ENCODE measurements at places on chromosomes 11 and 22.

- DNase-seq: no peak
Measured at GRCh38 chr22:23042179-23042578, 28.1 kb upstream of the GNAZ start.

DNA sequence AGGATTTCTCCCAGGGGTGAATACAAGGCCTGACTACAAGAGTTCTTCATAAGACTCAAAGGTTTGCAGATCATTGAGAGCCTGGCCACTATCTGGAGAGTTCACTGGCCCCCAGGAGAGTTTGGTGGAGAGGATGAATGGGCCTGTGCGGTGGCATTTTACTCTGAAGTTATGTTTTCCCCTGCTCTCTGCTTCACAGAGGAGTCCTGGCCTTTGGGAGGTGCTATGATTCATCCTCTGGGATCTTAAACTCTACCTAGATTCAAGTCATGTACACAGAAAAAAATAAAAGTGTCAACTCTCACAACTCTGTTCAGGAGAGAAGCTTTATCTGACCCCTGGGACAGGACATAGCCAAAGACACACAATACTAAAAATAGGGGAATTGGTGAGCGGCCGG lies 159.1 kb upstream of the CARD18 start:
- DNase-seq: no peak

DNA sequence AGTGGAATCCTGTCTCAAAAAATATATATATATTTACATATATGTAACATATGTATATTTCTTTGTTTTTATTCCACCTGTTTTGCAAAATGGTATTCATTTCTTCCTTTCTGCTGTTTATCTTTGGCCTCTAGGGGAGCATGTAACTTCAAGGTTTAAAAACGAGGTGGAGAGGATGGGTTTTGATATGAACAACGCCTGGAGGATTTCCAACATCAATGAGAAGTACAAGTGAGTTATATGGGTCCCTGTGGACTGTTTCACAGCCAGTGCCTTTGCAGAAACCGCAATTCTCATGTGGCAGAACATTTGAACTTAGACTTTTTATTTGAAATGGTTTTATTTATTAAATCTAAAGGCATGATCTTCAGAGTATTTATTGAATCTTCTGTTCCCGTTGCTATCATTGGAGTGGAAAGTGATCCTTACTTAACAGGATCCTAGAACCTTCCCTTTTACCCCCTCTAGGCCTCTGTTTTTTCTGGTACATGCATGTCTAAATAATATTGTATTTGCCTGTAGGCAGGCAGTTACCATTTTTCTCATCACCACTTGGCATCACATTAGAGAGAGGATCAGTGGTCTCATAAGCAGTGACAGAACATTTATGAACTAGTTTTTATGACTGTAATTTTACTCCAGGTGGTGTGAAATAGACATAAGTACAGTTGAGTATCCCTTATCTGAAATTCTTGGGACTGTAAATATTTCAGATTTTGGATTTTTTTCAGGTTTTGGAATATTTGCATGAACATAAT lies 81.5 kb upstream of the HORMAD2 start:
- no peak for DNase-seq

DNA sequence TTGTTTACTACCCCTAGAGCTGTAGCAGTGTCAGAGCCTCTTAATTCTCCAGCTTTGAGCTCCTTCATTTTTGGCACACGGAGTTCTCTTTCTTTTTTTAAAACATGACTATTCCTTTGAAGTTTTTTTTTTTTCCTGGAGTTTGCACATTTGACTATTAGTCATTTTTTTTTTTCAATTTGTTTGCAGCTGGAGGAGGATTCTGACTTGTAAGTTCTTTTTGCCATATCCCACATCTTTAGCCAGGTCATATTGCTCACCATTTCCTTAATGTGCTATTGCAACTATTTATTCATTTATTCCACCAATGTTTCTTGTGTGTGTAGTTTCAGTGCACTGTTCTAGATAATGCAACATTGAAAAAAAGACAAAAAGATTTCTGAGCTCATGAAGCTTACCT lies 166.3 kb upstream of the ARHGAP20 start:
- no peak for DNase-seq

DNA sequence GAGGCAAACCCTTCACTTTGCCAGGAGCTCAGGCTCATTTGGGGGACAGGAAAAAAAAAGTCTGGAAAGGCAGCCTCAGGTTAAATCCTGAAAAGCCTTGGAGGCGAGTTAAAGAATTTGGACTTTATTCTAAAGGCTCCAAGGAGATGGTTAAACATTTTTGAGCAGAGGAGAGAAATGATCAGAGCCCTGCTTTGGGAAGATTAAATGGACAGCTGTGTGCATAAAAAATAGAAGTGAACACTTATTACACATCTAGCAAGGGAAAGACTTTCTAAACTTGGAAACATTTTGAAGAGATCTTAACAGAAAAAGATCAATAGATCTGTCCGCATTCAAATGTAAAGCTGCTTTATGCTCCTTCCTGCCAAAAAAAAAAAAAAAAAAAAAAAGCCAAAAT lies 8.4 kb upstream of the RAB3IL1 start:
- no peak for DNase-seq

DNA sequence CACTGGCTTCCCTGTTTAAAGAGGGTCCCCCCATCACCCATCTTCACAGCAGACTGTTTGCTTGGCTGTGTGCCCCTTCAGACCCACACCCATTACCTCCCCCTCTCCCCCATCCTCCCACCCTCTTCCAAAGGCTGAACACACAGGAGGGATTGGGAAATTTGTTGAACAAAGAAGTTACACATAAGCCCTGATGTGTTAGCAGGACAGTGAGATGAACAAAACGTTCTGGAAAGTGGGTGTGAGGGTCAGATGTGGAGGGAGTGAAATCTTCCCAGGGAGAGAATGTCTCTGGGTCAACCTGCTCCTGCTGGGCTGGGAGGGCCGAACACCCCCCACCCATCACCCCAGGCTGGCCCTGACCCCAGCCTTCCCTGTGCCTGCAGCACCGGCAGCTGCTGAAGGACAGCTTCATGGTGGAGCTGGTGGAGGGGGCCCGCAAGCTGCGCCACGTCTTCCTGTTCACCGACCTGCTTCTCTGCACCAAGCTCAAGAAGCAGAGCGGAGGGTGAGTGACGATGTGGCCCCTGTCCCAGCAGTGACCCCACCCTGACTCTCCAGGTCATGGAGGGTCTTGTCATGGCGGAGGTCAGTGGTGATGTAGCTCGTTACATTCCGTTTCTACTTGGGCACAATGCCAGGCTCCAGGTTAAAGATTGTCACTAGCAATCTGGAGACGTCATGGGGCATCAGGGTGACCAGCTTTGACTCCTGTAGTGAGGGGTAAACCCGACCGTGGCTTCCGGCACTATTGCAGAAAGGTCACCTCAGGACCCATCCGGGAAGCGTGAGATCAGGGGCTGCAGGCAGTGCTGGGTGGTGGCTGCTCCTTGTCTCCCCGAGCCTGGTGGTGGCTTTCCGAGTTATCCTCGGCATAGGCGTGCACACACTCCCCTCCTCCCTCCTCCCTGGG lies 103.5 kb downstream of the BCR start:
- DNase-seq: no peak

GRCh38 chr11:10158461-10158860 lies 135.6 kb downstream of the SBF2 start:
- no peak for DNase-seq

- DNase-seq: no peak
Measured at GRCh38 chr11:47615249-47615648, 21.0 kb upstream of the C1QTNF4 start.

DNA sequence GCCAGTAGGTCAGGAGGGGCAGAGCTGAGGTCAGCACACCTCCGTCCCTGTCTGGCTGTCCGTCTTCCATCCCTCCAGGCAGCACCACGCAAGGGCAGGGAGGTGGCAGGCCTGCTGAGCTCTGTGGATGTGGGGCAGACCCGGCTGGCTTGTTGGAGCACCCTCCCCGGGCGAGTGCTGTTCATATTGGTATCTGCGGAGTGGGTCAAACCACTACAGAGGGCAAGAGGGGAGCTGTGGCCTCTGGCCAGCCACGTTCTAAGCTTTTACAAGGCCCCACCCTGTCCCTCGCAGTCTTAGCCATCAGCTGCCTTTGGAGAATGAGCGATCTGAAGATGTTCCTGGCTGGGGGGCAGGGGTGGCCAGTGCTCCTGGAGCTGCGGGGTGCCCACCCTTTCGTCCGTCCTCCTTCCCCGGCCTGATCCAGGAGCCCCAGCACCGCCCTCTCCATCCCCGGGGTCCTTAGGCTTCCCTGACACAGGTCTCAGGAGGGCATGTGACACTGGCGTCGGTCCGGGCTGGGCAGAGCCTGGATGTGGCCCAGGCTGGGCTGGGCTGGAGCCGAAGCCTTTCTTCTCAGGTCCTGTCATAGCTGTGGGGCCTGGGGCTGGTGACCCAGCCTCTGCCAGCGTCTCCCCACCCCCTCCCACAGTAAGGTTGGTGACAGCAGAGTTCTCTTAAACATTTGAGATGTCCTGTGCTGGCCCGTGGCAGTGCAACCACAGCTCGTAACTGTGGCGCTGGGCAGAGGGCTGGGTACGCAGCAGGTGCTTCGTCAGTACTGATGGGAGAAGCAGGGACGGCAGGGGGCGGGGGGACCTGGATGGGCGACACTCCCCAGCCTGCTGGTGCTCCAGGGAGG lies 31.7 kb upstream of the GRAMD4 start:
- DNase-seq: no peak

GRCh38 chr11:111582163-111582562 lies 20.1 kb upstream of the SIK2 start:
- DNase-seq: no peak

GRCh38 chr11:15714641-15715399 lies 600.1 kb downstream of the INSC start:
- DNase-seq: no peak

DNA sequence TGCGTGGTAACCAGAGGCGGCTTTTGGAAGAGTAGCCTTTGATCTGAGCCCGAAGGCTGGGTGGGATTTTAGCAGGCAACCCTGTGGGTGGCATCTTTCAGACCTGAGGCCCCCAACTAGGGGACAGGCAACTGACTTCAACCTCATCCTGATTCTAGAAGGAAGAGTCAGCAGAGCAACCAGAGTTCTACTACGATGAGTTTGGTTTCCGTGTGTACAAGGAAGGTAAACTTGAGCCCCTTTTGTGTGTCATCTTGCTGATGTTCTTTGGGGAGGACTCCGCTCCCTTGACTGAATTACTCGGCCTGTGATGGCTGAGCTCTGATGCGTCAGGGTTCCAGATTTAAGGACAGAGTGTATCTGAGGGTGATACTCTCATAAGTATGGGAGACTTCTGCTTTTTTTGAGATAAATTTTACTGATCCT lies 31.6 kb downstream of the SGSM3 start:
- DNase-seq: no peak

- no peak for DNase-seq
Measured at GRCh38 chr22:26660961-26661578, 3.7 kb downstream of the MIAT start.

DNA sequence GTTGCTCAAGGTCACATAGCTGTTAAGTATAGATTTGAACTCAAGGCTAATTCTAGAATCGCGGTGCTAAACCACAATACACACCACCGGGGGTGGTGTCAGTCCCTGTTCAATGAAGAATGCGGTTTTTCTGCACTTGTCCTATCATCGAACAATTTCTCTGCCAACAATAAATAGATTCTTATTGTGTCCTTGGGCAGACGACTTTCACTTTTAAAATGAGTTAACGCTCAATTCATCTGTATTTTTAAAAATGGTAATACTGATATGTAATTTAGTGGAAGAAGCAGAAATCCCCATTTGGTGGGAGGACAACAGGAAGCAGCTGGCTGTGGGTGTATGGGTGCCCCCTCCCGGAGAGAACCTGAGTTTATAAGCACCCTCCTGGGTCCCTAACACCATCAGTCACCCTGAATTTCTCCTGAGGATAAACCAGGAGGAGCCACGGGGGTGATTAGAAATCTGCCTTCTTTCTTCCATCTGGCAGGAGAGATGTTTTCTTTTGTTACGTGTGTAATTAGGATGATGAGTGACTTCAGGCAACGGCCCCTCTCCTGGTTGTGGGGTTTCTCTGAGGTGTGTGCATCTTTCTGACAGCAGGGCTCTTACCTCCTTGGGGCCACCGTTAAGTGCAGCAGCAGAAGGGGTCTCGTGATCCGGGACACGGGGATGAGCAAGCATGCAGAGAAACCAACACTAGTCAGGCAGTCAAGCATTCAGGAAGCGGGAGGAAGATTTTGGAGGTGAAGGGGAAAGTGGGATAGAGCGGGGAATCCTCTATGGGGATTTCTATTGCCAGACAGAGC lies 87.7 kb downstream of the GRAMD1B start:
- no peak for DNase-seq

DNA sequence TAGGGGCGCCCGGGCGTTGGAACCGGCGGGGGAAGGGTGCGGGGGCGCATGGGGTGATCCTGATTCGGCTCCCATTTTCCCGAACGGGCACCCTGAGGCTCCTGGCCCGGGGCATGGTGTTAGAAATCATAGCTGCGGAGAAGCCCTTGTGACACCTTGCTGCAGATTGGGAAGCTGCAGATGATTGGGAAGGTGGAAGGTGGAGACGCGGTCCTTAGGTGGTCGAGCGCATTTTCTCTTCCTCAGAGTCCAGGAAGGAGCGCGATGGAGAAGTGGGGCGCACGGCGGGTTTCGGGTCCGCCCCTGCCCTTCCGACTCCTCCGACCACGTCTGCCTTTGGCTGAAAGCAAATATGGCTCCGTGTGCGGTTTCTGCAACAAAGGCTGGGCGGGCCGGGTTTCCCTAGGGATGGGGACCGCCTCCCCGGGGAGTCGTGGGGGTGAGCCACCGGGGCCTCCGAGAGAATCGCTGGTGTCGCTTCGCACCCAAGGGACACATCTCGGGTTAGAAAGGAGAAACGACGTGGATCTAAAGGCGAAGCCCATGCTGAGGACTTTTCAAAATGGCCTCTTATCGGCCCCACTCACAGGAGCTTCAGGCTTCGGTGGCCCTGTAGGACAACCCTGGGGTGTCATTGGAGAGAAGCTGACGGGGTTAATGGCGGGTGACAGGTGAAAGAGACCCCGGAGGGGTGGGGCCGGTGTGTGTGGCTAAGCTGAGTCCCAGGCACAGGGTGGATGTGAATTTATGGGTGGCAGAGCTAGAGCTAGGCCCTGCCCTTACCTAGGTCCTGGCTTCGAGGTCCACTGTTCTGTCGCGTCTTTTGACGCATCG lies 707 bp upstream of the FTH1 start:
- no peak for DNase-seq

GRCh38 chr11:74446532-74446938 lies 20.8 kb downstream of the KCNE3 start:
- DNase-seq: no peak

GRCh38 chr22:27331526-27332281 lies 469.9 kb downstream of the MN1 start:
- DNase-seq: no peak

DNA sequence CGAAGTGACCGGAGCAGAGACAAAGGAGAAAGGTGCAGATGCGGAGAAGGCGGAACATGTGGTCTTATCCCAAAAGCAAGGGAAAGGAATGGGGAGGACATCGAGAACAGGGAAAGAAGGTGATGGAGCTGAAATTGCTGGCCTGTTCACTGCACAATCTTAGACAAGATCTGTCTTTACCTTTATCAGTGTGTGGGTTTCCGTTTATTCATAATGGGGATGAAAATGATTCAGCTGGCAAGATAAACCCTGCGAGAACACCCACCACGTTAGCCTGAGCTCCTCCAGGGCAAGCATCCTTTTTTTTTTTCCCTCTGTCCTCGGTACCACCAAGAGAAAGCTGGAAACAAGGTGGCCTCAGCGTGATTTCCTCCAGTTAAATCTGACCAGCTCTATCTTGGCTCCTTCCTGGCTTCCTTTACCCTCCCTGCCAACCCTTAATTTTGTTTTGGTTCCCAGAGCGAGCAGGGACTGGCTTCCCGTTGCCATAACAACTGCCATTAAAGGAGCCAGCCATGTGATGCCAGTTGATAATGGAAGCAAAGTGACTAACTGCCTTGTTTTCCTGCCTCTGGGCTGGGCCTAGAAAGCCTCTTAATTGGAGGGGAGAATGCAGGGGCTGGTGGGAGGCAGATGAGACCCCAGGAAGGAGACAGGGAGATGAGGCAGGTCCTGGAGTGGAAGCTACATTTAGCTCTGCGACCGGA lies 4.2 kb downstream of the SGSM1 start:
- no peak for DNase-seq

All from iPS DF 19.7 (cell line).